ENCODE measurements at places on chromosomes 16 and 17. TPM values are rescaled to one million over a fixed set of nuclear protein-coding genes. Genes with fewer than 3 reads are reported as not detected.

Gene TRPV3
- total RNA-seq: 0.84 TPM

Gene TEKT1
- not detected for total RNA-seq

Gene MFSD6L
- 0.11 TPM for total RNA-seq

Gene SMPD3
- 0.38 TPM for total RNA-seq

Gene BRICD5
- total RNA-seq: 13.2 TPM

Gene CIITA
- 11.0 TPM for total RNA-seq

Gene ERAL1
- 37.2 TPM for total RNA-seq

Gene P2RX1
- total RNA-seq: 0.16 TPM
